ENCODE measurements at places on chromosomes 4 and X.

- DNase-seq: no peak
These were observed 45.0 kb downstream of the SLC9A7 start for GRCh38 chrX:46713672-46714490.

- DNase-seq: peak; percentile 54
These were observed 12.9 kb downstream of the CD99 start for GRCh38 chrX:2703991-2704369.

DNA sequence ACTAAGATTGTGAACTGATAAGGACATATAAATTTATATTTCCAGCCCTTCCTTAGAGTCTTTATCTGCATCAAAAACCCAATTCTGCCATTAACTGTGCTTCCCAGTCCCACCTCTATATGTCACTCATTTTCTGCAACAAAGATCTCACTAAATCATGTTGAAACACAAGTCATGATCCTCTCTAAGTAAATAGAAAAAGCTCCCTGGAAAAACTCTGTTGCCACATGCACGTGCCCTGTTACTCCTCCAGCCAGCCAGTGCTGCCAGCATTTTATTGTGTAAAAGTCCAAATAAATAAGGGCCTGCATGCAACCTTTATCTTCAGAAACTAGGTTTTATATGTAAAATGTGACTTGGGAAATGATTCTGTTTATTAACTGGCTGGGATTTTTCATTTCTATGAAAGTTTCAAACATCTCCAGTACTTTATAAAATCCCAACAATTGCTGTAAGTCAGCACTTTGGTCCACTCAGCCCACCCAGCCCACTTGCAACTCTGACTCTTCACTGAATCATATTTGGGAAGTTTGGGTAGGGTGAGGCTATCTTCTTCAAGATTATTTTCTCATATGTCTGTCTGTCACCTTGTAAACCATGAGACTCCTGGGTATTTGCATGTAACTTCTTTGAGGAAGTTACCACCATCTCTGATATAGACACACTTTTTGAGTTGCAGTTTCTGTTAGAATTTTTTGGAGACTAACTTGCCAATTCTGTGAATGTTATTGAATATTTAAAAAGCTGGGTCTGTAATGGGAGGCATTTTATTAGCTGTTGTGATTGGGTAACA is 40.0 kb upstream of the SMARCA5 start:
- no peak for DNase-seq

DNA sequence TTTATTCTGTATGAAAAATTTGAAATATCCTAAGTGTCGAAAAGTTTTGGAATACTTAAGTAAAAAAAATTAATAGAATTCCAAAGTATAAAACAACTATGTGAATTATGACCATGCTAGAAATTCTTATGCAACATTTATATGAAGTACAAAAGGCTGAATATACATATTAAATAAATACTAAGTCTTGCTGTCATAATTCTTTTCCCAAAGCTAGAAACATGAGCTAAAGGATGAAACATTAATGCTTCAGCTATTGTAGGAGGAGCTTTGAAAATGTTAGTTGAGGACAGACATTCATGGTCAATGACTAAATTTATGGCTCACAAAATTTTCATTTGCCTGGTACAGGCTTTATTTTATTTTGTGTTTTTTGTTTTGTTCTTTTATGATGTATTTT is 207.3 kb downstream of the GABRB1 start:
- DNase-seq: no peak

DNA sequence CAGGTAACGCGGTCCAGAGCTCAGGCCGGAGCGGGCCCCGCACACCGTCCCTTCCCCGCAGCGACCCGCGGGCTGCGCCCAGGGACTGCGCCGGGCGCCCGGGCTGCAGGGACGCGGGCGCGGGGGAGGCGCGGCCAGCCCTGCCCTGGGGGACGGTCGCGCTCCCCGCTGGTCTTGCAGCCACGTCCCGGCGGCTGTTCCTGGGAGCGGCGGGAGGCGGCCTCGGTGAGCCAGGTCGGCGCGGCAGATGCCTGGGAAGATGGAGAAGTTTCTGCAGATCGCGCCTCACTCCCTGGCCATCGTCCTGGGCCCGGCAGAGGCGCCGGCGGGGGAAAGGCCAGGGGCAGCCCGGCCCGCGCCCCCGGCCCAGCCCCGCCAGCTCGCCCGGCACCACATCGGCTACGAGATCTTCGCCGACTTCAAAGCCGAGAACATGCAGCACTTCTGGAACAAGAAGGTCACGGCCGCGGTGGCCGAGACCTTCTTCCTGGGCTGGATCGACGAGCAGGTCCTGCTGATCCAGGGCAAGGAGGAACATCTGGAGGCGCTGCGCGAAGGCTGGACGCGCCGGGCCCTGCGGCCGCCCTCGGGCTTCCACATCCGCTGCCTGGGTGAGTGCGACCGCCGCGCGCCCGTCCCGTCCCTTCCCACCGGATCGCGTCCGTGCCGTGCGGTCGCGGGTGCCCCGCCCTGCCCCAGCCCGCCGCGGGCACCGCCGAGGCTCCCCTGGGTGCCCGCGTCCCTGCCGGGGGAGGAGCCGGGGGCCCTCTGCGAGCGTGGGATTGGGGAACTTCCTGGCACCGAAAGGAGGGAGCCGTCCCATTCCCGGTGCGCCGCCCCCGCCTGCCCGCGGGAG is 107.4 kb upstream of the STOX2 start:
- DNase-seq: no peak

DNA sequence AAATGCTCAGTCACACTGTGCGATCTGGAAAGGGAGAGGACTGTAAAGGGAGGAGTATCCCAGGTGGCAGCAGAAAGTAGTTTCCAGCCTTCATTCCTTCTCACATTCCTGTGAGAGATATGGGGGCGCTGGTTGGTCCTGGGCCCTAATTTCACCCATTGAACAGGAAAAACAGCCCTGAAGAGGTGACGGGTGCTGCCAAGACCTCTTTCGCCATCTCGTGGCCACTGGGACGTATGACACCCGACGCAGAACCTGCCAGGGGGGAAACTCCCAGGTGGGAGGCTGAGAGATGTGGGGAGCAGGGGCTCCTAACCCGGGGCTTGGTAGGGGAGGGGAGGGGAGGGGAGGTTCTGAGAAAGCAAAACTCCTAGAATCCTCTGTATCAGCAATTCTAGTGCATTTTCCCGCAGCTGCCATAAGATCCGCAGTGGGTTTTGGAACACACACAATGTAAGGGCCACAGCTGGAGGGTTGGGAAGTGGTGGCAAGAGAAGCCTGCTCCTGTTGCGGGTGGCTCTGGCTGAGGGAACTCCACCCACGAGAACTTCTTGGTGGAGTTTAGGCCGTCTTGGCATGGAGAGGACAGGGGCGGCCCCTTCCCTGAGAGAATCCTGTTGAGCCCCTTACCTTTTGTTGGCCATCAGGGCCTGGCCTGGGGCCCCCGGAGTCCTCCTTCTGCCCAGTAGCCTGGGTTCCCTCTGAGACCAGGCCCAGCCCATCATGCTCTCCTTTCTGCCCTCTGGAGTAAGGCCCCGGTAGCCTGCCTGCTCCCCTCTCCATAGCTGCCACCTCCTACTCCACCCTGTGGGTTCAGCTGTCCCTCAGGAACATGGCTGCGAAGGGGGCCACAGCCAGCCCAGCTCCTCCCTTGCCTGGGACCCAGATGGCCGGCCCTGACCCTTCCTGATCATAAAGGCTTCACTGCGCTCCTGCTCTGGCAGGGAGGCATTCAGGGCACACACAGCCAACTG is 134.1 kb downstream of the OR13H1 start:
- no peak for DNase-seq

GRCh38 chr4:13535118-13535517 is 9.2 kb downstream of the NKX3-2 start:
- no peak for DNase-seq

GRCh38 chr4:32631831-32632230 is 1911.7 kb downstream of the PCDH7 start:
- no peak for DNase-seq

DNA sequence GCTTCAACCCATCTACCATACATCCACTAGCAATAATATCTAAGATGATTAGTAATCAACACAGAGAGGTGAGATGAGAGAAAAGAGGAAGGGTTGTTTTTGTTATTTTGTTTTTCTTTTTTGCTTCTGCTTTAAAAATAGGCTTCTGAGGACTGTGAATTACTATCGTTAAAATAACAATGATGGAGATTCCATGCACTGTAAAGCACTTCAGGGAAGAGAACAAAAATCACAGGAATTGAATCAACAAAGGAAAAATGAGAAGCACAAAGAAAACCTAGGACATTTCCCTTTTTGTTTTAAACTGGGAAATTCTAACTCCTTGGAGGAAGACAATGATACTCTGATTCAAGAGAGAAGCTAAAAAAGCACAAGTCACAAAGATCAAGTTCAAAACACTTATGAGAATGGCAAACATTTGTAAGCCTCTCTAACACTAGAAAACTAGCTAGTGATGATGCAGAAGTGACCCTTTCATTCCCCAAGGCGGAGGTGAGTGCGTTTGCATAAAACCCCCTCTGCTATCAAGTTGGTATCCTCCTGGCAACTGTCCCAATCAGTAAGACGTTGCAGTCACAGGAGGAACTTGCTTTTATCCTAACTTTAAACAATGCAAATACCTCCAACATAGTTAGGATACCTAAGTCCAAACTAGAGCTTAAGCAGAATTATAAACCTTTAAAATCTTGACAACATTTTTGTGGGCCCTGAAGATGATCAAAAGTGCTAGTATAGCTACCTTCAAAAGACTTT is 308.5 kb downstream of the CAMK2D start:
- DNase-seq: no peak

- DNase-seq: peak; percentile 34
These were observed 8.5 kb upstream of the NUDT6 start for GRCh38 chr4:122930862-122931261.
